ENCODE measurements at places on chromosomes 1 and 21.

DNA sequence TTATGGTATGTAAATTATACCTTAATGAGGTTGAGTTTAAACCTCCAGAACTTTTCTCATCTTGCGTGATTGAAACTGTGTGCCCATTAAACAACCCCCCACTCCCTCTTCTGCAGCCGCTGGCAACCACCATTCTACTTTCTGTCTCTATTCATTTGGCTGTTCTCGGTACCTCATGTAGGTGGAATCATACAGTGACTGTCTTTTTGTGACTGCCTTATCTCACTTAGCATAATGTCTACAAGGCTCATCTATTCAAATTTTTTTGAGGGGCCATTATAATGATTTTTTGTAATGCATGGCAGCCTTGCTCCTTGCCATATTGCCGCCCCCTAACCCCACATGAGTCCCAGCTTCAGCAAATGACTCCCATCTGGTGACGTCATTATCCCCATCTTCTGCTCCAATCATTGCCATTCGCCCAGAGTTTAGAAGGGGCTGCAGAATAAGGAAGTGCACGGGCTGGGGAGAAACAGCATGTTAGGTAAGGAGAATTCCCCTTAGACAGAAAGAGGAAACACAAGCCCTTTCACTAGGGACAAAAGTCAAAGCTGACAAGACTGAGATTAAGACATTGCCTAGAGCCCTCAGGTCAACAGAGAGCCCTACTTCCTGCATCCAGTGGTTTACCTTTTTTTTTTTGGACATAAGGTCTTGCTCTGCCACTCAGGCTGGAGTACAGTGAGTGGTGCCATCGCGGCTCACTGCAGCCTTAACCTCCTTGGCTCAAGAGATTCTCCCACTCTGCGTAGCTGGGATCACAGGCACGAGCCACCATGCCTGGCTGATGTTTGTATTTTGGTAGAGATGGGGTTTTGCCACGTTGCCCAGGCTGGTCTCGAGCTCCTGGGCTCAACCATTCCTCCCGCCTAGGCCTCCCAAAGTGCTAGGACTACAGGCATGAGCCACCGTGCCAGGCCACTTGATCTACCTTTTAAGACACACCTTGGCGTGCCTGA, 78.4 kb upstream of the ERRFI1 start:
- DNase-seq, result no peak

DNA sequence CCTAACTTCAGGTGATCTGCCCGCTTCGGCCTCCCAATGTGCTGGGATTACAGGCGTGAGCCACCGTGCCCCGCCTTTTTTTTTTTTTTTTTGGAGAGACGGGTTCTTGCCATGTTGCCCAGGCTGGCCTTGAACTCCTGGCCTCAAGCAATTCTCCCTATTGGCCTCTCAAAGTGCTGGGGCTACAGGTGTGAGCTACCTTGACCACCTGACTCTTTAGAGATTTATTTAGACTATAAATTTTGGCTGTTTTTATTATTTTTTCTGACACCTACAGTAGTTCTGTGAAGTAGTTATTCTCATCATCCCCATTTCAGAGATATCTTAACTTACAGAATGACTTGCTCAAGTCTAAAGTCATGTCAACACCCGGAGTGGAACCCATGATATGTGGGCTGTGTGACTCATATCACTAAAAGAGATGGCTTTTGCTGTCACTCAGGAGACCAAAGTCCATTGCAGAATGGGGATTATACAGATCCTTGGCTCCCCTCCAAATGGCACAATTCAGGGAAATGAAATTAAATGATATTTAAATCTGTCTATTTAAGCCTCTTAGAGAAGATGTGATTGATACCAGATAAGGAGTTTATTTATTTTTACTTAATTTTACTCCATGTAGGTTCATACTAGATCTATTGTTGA, 93.2 kb downstream of the CTH start:
- DNase-seq, result no peak

DNA sequence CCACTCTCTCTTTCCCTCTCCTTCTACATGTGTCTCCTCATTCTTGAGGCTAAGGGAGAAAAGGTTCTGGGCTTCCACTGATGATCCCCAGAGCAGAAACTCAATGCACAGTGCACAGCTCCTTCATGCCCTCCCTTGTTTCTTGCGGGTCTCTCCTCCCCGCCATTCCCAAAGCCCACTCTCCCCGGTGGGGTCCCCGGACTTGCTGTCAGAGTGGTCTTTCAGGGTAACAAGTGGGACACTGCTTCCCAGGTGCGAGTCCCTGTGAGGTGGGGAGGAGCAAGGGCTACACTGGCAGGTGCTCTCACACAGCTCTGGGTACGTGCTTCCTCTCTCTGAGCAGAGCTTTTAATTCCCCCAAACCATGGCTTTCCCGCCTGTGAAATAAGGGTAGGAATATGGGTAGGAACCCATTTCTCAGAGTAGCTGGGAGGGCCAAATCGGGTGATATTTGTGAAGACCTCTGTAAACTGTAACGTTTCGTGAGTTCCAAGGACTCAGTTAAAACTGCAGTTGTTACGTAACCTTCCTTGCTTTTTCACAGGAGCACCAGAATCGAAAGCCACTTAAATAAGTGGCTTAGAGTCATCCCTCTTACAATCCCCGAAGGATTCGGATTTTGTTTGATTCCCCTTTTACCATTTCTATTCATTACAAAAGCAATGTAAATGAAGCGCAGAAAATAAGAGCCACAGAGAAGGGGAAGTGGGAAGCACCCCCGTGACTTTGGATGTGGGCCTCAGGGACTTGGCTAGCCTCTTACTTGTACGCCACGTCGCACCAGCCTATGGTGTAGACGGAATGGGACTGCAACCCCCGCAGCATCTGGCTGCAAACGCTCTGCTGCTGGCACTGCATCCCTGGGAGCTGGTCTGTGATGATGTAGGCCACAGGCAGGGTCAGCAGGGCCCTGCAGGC, 6.2 kb downstream of the PGLYRP3 start:
- no peak for DNase-seq

- DNase-seq, result no peak
These were observed 42.1 kb downstream of the UBE2U start for GRCh38 chr1:64245495-64245894.

DNA sequence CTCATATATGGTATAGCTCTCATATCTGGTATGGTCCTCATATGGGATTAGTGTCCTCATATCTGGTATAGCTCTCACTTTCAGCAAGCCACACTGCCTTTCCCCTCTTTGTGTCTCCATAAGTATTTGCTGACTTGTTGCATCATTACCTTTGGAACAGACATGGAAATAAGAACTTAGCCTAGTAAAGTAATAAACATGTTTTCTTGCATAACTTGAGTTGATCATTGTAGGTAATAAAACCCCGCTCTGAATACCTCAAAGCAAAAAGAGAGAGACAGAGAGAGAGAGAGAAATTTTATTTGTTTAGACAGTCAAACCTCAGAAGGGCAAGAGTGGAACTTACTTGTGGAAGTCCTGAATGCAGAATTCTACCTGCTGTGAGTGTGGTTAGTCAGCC, 170.3 kb downstream of the GREM2 start:
- no peak for DNase-seq

DNA sequence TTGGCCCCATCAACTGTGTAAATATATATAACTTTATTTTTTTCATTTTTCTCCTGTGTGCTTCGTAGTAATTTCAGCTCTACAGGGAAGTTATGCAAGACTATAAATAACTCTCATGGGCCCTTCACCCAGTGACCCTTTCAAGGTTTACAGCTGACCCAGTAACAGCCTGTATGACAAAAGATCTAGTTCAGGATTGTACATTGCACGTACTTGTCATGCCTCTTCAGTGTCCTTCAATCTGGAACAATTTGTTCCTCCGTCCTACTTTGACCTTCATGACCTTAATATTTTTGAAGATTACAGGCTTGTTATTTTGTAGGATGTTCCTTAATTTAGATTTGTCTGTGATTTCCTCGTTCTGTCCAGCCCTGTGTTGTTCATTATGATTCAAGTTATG, 40.5 kb downstream of the BRINP2 start:
- DNase-seq, result no peak
